A549 treated with GW870086 at 1 μM for 4 hours (cell line): ENCODE measurements at places on chromosomes 16 and 17. TPM values are rescaled to one million over a fixed set of nuclear protein-coding genes. Genes with fewer than 3 reads are reported as not detected.

Gene OR3A3
- total RNA-seq = not detected in 5 replicates

Gene METTL23
- total RNA-seq = 52.7 to 65.8 TPM (median 62.2 TPM) in 5 replicates

Gene CCR7
- 0.74 to 1.1 TPM (median 0.94 TPM) in 5 replicates for total RNA-seq

Gene CTRB1
- total RNA-seq = not detected in 5 replicates

Gene FOXN1
- 0.03 TPM in 2 of 5 replicates, not detected in the others for total RNA-seq

Gene CBX2
- total RNA-seq = 12.3 to 17.4 TPM (median 15.8 TPM) in 5 replicates

Gene PIRT
- not detected in 5 replicates for total RNA-seq

Gene SHISA9
- total RNA-seq = 0.03 to 0.13 TPM in 2 of 5 replicates, not detected in the others

Gene SHBG
- 0.29 to 1.1 TPM (median 0.42 TPM) in 5 replicates for total RNA-seq

Gene FBXW10
- total RNA-seq = 0.90 to 2.0 TPM (median 0.97 TPM) in 5 replicates

Gene CRHR1
- 0.20 TPM in 1 of 5 replicates, not detected in the others for total RNA-seq

Gene CACNG4
- 10.7 to 15.4 TPM (median 13.9 TPM) in 5 replicates for total RNA-seq

Gene TP53TG3C
- 0.18 to 0.79 TPM (median 0.26 TPM) in 5 replicates for total RNA-seq

Gene TMEM204
- total RNA-seq = 0.07 to 0.08 TPM in 2 of 5 replicates, not detected in the others

Gene SERPINF2
- total RNA-seq = 2.8 to 3.5 TPM (median 3.2 TPM) in 5 replicates

Gene FBXL16
- total RNA-seq = 5.4 to 11.7 TPM (median 7.4 TPM) in 5 replicates

Gene CYB561
- 28.5 to 37.6 TPM (median 35.8 TPM) in 5 replicates for total RNA-seq

Gene HOXB8
- total RNA-seq = 6.9 to 8.8 TPM (median 8.2 TPM) in 5 replicates

Gene EIF3CL
- total RNA-seq = 64.0 to 133 TPM (median 75.6 TPM) in 5 replicates

Gene KLHL10
- not detected in 5 replicates for total RNA-seq

Gene PRSS27
- total RNA-seq = 0.71 to 1.9 TPM (median 1.3 TPM) in 5 replicates

Gene SNF8
- total RNA-seq = 294 to 355 TPM (median 316 TPM) in 5 replicates

Gene HOXB1
- total RNA-seq = not detected in 5 replicates

Gene PKMYT1
- total RNA-seq = 65.1 to 89.9 TPM (median 84.9 TPM) in 5 replicates
